ENCODE measurements at places on chromosomes 2 and 18. TPM values are rescaled to one million over a fixed set of nuclear protein-coding genes. Genes with fewer than 3 reads are reported as not detected.

- no peak overlapping the region for H3K4me3 ChIP-seq
- H3K27ac ChIP-seq, result no peak overlapping the region
- H3K36me3 ChIP-seq, result no peaks in the 10 kb centered on the region
- no peak for DNase-seq
- H3K27me3 ChIP-seq, result peaks cover 4% of the 10 kb centered on the region
- no peaks in the 10 kb centered on the region for H3K4me1 ChIP-seq
These were observed 54.1 kb upstream of the ERBB4 start for GRCh38 chr2:212592695-212593094.

TLX2 gene
- total RNA-seq, result 0.12 TPM

DNA sequence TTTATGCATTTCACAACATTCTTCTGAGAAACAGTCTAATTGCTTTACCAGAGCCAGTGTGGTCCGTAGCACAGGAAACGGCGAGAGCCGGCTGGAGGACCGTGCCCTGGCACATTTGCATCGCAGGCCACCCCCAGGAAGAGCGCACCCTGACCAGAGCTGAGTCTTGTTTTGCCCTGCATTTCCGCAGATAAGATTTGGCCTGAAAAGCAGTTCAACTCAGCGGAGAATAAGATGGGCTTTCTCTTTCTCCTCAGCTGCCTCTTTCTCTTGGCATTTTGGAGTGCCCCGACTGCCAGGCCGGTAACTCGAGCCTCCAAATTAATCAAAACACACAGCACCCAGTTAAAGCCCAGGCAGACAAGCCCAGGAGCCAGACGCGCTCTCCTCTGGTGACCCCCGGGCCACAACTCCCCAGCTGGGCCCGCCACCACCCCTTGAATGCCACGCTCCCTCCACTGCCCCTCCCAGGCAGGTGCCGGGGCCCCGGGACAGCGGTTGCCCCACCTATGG, 464 bp downstream of the COL4A4 start:
- peaks cover 9% of the 10 kb centered on the region for H3K4me1 ChIP-seq
- no peaks in the 10 kb centered on the region for H3K36me3 ChIP-seq
- no peak for DNase-seq

DNA sequence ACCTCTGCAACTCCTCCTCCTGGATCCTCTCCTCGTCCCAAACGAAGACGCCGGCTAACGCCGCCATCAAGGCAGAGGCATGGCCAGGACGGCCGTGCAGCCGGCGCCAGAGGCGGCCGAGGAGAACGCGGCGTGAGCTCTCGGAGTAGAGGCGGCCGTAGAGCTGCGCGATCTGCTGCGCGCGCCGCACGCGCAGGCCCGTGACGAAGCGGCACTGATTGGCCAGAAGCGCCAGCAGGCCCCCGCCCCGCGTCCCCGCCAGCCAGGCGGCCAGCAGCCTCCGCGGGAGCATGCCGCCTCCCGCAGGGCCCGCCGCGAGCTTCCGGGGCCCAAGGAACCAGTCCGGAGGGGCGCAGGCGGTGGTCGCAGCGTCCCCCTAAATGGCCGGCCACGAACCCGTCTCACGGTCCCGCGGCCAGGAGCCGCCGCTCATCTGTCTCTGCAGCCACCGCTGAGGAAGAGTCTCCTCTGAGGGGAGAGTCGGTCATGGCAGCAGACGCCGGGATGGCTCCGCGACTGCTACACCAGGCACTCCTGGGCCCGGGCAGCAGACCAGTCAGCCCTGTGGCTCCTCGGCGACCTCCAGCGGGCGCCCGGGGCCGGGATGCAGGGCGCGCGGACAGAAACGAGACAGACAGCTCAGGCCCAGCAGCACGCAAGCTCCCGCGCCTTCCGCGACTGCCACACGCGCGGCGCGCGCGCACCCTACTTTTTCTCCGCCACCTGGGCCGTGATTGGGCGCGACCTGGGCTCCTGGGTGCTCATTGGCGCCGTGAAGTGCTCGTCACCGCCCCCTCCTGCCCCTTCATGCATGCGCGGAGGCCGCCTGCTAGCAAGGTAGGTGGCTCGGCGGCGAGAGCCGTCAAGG, at the start of gene STARD7:
Gene STARD7 (minus strand): TSS at position 685 of the 868 bp plus-strand sequence. CDS start 393 bp downstream, at position 292.
- peak within 1 kb of the TSS; percentile 89 for H3K27ac ChIP-seq
- peak; percentile 98 for DNase-seq
- H3K36me3 ChIP-seq, result peaks cover 34% of the 10 kb centered on the region
- peaks cover 47% of the 10 kb centered on the region for H3K4me1 ChIP-seq
- H3K27me3 ChIP-seq, result no peaks in the 10 kb centered on the region
- peak within 1 kb of the TSS; percentile 95 for H3K4me3 ChIP-seq

GRCh38 chr18:6015364-6015763, 120.0 kb upstream of the TMEM200C start:
- H3K27ac ChIP-seq, result no peak overlapping the region
- H3K4me1 ChIP-seq, result no peaks in the 10 kb centered on the region
- H3K27me3 ChIP-seq, result no peaks in the 10 kb centered on the region
- no peak for DNase-seq
- no peak overlapping the region for H3K4me3 ChIP-seq
